ENCODE measurements at places on chromosomes 12 and 14.

DNA sequence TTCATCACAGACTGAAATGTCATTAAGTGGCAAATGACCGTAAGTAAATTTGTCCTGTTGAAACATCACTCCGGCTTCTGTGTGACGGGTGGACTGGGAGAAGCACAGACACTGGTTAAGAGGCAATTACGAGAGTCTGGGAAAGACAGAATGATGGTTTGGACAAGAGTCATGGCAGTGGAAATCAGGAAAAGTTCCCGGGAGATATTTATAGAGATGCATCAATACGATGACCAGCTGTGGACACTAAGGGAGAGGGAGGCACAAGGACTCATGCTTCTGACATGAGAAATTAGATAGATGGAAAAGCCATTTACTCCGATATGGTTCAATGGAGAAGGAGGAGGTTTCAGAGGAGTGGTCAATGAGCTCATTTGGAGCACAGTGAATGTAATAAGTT, 27.3 kb downstream of the CKAP4 start:
- no peak for DNase-seq

- no peak for DNase-seq
Observed at GRCh38 chr14:94021001-94021400, 5.1 kb upstream of the OTUB2 start.

- no peak for DNase-seq
Observed at GRCh38 chr12:5138845-5139244, 95.2 kb downstream of the KCNA5 start.

DNA sequence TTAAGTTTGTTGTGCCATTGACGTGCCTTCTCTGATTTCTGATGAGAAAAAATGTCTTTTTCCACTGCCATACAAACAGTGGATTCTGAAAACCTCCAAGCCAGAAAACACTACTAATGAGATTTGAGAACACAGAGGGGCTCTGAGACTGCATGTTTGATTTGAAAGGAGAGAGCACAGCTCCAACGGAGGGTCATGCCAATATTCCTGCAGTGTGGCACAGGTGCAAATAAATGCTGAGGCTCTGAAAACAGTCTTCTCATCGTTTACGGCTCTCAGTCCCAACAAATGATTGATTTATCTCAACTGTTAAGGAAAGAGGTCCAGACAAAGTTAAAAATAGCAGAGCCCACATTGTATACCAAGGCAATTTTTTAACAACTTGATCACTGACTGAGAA, 128.7 kb downstream of the KCNH5 start:
- DNase-seq: no peak

DNA sequence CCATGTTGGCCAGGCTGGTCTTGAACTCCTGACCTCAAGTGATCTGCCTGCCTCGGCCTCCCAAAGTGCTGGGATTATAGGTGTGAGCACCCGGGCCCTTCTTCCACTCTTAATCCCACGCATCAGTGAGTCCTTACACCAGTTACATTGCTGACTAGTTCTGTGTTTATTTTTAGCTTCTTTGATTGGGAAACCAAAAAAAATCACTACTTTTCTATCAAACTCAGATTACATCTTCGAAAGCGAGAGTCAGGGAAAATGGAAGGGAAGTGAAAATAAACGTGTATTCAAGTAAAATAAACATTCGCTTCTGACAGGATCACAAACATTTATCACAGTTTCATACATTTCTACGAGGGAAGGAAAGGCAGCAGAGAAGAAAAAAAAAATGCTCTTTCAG, 32.2 kb downstream of the FGD6 start:
- DNase-seq: no peak

- no peak for DNase-seq
Observed at GRCh38 chr14:68337279-68337678, 455.6 kb downstream of the ZFP36L1 start.

DNA sequence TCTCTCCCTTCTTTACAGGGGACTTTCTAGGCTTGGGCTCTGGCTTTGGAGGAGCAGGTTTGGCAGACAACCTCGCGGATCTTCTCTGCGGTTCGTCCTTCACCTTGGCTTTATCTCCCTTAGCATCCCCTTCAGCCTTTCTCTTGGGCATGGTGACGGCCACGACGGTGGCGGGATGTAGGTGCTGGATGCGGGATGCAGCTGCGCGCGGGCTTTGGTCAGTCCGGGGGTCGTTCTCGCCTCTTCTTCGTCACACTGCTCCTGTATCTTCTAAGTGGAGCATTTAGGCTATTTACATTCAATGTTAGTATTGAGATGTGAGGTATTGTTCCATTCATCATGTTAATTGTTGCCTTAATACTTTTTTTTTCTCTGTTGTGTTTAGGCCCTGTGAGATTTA, 217.2 kb upstream of the STXBP6 start:
- DNase-seq: no peak

- no peak for DNase-seq
Observed at GRCh38 chr12:65653946-65654629, 170.2 kb upstream of the HMGA2 start.

GRCh38 chr12:128929057-128929456, 75.8 kb downstream of the GLT1D1 start:
- no peak for DNase-seq

DNA sequence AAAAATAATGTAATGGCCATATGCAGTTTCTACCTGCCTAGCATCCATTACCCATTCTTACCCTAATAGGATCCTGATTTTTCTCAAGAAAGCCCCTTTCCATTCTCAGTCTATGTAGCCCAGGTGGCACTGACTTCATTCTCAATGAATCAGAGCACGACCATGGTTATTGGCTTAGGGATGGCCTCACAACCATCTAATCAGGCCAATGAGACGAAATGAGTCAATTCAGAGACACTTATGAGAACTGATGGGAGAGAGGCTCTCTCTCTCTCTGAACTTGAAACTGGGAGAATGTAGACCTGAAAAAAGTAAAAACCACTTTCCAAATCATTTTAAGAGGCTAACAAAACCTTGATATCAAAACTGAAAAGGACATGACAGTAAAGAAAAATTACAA, 45.3 kb upstream of the OXA1L start:
- DNase-seq: peak; percentile 12

DNA sequence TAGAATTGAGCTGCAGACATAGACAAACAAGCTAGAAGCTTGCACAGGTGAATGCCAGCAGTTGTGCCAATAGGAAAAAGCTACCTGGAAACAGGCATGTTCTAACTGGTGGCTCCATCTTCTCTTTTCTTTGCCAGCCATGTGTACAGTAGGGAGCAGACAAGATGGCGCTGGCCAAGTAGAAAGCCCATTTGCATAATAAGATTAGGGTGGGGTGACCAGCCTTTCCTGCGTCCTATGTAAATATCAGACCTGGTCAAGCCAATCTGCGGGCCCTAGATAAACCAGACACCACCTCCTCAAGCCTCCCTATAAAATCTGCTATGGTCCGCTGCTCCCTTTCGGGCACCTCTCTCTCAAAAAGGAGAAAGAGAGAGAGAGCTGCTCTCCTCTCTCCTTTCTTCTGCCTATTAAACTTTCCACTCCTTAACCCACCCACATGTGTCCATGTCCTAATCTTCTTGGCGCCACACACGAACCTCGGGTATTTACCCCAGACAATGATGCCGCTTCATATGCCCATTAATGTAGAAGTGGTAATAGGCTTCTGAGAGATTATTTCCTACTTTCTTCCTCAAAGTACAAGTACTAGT, 201.0 kb downstream of the SLC25A21 start:
- no peak for DNase-seq

GRCh38 chr14:101501858-101502615, 59.3 kb upstream of the DIO3 start:
- DNase-seq: no peak

DNA sequence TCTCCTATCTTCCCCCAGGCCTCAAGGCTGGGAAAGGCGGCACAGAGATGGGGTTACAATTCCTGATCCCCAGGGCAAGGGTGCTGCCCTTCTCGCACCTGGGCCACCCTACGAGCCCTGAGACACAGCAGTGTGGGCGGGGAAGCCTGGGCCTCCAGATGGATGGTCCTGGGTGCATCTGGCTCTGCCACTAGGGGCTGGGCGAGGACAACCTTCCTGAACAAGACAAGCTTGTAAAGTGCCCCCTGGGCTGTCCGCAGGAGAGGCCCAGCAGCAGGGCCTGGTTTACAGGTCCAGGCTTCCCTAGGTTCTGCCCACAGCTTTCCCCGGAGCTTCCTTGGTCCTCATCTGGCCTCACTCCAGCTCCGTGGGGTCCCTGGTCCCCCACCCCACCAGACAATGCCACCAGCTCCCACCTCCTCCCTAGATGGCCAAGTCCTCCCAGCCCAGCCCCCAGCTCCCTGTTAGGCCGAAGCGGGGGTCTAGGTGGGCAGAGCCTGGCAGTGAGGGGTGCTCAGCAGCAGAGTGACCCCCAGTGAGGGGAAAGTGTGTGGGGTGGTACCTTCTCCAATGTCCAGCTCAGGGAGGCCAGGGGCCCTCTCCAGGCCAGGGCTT, 8.9 kb downstream of the ARL6IP4 start:
- DNase-seq: no peak

GRCh38 chr12:89117448-89118034, 234.8 kb downstream of the DUSP6 start:
- no peak for DNase-seq

- DNase-seq: no peak
Observed at GRCh38 chr12:56031987-56032386, 9.7 kb upstream of the RPS26 start.

DNA sequence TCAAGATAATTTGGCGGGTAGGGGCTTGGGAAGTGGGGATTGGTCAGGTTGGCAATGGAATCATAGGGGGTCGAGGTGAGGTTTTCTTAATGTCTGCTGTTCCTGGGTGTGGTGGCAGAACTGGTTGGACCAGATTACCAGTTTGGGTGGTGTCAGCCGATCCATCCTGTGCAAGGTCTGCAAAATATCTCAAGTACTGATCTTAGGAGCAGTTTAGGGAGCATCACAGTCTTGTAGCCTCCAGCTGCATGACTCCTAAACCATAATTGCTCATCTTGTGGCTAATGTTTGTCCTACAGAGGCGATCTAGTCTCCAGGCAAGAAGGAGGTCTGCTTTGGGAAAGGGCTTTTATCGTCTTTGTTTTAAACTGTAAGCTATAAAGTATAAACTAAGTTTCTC, 868.4 kb downstream of the DIO2 start:
- DNase-seq: no peak

GRCh38 chr14:29077916-29078315, 311.3 kb downstream of the FOXG1 start:
- DNase-seq: no peak

DNA sequence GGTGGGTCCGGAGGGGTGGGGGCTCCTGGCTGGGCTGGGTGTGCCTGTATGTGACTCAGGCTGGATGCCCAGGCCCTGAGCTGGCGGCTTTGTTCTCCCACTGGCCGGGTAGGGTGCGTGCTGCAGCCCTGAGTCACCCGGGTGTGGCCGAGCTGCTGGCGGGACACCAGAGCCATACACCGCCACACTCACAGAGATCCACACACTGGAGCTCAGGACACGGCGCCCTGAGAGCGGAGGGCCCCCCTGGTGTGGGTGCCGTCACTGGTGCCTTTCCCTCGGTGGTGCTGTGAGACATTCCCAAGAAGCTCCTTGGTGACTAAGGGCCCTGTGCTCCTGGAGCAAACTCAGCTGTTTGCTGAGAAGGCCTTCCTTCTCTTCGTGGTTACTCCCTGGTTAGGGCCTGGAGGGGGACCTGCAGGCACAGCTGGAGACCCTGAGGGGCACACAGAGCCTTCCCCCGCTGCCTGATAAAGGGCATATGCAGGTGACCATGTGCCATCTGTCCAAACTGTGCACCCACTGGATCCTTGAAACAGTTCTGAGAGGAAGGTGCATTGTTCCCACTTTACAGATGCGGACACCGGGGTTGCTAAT, 44.3 kb downstream of the KRT80 start:
- DNase-seq: no peak

- no peak for DNase-seq
Observed at GRCh38 chr14:105938055-105938863, 411.9 kb downstream of the TMEM121 start.

GRCh38 chr14:91405241-91405721, 12.3 kb downstream of the CCDC88C start:
- no peak for DNase-seq

- no peak for DNase-seq
Observed at GRCh38 chr12:94326234-94326633, 133.4 kb downstream of the CEP83 start.

DNA sequence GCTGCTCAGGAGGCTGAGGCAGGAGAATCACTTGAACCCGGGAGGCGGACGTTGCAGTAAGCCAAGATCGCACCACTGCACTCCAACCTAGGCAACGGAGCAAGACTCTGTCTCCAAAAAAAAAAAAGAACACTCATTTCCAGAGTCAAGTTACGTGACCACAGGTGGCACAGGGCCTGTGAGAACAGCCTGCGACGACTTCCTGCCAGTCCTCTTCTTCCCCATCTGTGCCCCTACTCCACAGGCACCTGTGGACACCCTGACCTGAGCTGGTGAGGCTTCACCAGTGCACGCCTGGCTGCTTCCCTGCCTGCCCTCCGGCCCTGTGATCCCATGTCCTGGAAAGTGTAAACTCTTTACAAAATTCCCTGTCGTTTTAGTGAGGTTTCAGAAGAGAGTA, 77.7 kb downstream of the PPP2R5C start:
- DNase-seq: no peak

GRCh38 chr12:51307655-51308593, 16.1 kb downstream of the BIN2 start:
- DNase-seq: no peak

DNA sequence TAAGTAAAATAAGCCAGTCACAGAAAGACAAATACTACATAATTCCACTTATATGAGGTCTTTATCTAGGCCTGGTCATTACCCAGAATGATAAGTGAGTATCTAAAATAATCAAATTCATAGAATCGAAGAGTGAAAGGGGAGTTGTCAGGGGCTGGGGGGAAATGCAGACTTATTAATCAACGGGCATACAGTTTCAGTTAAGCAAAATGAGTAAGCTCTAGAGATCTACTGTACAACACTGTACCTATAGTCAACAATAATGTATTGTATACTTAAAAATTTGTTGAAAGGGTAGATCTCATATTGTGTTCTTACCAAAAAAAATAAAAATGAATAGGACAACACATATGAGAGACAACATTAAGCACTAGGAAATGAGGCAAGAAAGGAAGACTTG, 13.3 kb downstream of the BTBD7 start:
- no peak for DNase-seq

DNA sequence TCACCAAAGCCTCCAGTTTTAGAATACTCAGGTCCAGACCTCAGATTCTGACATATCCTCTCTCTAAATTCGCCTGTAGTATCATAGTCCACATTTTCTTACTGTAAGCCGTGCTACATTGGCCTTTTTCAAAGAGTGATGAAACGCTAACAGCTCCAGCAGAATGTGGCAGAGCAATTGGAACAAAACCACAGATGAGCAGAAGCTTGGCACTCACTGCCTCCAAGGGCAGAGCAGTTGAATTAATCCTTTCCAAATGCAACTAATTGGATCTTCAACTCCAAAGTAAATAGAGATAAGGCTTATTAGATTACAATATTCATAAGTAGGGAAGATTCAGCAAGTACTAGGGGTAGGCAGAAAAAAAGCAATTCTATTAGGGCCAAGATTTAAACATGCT, 128.3 kb downstream of the SLC35F4 start:
- no peak for DNase-seq
